Kidney (tissue), 22 donors: ENCODE measurements at places on chromosomes 4 and X. TPM values are rescaled to one million over a fixed set of nuclear protein-coding genes. Genes with fewer than 3 reads are reported as not detected.

The ZNF630 gene
- total RNA-seq, result 3.3 TPM

The DMD gene
- 17.9 TPM for total RNA-seq

The PLP1 gene
- 2.4 TPM for total RNA-seq

The RXFP1 gene
- 1.4 TPM for total RNA-seq

The CSAG2 gene
- not detected for total RNA-seq

The FDCSP gene
- 0.50 TPM for total RNA-seq

The CXCL9 gene
- total RNA-seq, result 1.4 TPM

GRCh38 chr4:186650401-186651180, 73.1 kb downstream of the FAT1 start:
- H3K27ac ChIP-seq, result no peak overlapping the region
- H3K4me3 ChIP-seq, result no peak overlapping the region
- no peaks in the 10 kb centered on the region for H3K27me3 ChIP-seq
- no peak for DNase-seq
- H3K36me3 ChIP-seq, result peaks cover 3% of the 10 kb centered on the region

DNA sequence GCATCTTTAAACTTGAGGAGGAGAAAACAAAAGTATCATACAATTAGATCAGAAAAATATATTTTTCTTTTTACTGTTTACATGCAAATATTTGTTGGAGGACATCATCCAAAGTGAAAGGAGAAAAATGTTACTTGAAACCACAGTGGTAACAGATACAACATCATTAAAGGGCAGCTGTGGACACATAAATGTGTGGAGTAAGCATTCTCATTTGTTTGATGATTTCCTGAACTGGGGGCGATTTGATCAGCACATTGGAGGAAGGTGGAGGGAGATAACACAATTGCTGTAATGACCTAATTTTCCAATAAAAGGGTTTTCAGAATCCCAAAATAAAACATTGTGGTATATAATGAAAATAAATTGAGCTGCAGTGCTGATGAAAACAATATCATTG, 314.5 kb upstream of the HS3ST1 start:
- no peak overlapping the region for H3K4me3 ChIP-seq
- no peaks in the 10 kb centered on the region for H3K4me1 ChIP-seq
- DNase-seq, result no peak
- no peaks in the 10 kb centered on the region for H3K36me3 ChIP-seq
- H3K27me3 ChIP-seq, result no peaks in the 10 kb centered on the region

DNA sequence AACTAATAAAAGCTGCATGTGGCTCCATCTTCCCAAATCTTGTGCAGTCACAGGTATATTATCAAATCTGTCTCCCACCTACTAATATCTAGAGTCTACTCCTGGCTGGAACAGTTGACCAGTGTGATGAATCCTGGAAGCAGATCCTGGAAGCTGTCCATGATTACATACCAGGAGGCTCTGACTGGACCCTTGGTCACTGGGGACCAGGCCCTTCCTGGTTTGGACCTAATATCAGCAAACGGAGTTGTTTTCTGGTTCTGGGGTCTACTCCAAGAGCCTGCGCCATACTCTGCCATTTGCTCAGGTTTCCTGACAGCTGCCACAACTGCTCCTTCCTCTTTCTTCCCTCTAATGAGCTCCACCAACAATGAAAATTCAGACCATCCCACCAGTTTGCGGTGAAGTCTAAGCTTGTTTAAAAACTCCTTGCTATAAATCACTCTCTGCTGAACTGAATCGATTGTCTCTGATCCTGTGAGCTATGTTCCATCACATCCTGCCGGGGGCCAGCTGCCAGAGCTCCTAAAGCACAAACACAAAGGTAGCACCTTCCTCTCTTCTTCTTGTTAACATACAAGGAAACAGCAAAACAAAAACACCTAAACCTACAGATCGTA, 114.2 kb downstream of the PALLD start:
- no peaks in the 10 kb centered on the region for H3K4me1 ChIP-seq
- no peak overlapping the region for H3K4me3 ChIP-seq
- no peaks in the 10 kb centered on the region for H3K27me3 ChIP-seq
- DNase-seq, result no peak
- no peaks in the 10 kb centered on the region for H3K36me3 ChIP-seq

- H3K4me3 ChIP-seq, result no peak overlapping the region
- H3K4me1 ChIP-seq, result no peaks in the 10 kb centered on the region
- no peaks in the 10 kb centered on the region for H3K36me3 ChIP-seq
- H3K27ac ChIP-seq, result no peak overlapping the region
- no peak for DNase-seq
Measured at GRCh38 chr4:32340591-32340990, 1620.4 kb downstream of the PCDH7 start.

- no peak overlapping the region for H3K27ac ChIP-seq
- H3K36me3 ChIP-seq, result no peaks in the 10 kb centered on the region
- H3K27me3 ChIP-seq, result peaks cover 10% of the 10 kb centered on the region
Measured at GRCh38 chrX:15908603-15909290, 54.1 kb upstream of the AP1S2 start.

GRCh38 chrX:125398959-125399440, 79.3 kb downstream of the TEX13C start:
- H3K27ac ChIP-seq, result no peak overlapping the region
- H3K27me3 ChIP-seq, result no peaks in the 10 kb centered on the region
- H3K4me1 ChIP-seq, result no peaks in the 10 kb centered on the region
- no peak for DNase-seq

DNA sequence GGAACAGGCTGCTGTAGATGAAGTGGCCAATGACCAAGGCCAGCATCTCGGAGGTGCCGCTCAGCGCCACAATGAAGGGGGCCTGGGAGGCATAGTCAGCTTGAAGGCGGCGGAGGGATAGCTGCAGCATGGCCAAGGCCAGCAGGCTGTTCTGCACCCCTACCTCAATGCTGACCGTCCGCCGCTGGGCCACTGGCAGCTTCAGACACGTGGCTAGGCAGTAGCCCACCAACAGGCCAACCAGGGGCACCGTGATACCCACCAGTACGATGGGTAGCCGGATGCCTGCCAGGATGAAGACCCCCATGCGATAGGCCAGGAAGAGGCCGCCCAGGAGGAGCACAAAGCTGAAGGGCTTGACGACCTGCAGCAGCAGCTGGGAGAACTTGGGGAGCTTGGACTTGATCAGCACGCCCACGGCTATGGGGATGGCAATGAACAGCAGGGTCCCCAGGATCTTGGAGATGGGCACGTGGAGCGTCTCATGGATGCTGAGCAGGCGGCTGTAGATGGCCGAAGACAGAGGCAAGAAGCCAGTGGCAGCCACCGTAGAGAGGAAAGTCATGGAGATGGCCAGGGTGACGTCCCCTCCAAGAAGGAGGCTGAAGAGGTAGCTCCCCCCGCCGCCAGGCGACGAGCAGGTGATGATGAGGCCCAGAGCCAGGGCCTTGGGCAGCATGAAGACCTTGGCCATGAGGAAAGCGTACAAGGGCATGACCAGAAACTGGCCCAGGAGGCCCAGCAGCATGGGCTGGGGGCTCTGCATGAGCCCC, 1.3 kb upstream of the UBL4A start:
- no peak overlapping the region for H3K27ac ChIP-seq
- no peak for DNase-seq
- no peaks in the 10 kb centered on the region for H3K27me3 ChIP-seq
- peaks cover 3% of the 10 kb centered on the region for H3K36me3 ChIP-seq

DNA sequence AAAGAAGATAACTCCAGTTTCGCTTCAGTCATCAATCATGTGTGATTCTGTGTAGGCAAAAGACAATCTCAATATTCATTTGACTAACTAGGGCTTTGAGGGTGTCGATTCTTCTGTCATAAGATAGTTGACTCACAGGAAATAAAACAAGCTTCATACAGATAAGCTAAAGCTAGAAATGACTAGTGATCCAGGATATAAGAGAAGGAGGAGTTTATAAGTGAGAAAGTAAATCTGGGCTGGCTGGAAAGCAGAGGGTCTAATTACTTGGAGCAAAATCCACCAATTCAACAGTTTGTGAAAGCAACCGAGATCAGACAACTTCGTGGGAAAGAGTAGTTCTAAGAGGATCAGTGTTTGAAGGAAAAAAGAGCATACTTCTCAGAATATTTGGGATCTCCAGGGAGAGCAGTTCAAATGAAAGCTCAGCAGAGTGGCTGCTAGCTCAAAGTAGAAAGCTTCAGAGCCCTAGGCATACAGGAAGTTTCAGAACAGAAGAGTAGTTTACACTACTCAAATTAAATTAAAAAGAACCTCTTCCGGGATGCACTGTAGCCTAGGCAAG, 429.3 kb downstream of the INPP4B start:
- H3K27ac ChIP-seq, result no peak overlapping the region
- H3K4me1 ChIP-seq, result no peaks in the 10 kb centered on the region
- no peaks in the 10 kb centered on the region for H3K27me3 ChIP-seq
- no peak for DNase-seq

- H3K27ac ChIP-seq, result no peak overlapping the region
- H3K4me3 ChIP-seq, result no peak overlapping the region
- H3K27me3 ChIP-seq, result no peaks in the 10 kb centered on the region
- no peaks in the 10 kb centered on the region for H3K36me3 ChIP-seq
Measured at GRCh38 chr4:182809417-182810102, 107.6 kb downstream of the DCTD start.

GRCh38 chr4:4217113-4217512, 9.6 kb downstream of the OTOP1 start:
- H3K4me3 ChIP-seq, result no peak overlapping the region
- no peaks in the 10 kb centered on the region for H3K4me1 ChIP-seq
- no peaks in the 10 kb centered on the region for H3K27me3 ChIP-seq
- no peaks in the 10 kb centered on the region for H3K36me3 ChIP-seq

GRCh38 chrX:3449287-3449686, 102.8 kb upstream of the MXRA5 start:
- no peaks in the 10 kb centered on the region for H3K4me1 ChIP-seq
- DNase-seq, result no peak
- H3K4me3 ChIP-seq, result no peak overlapping the region
- no peaks in the 10 kb centered on the region for H3K36me3 ChIP-seq
- no peaks in the 10 kb centered on the region for H3K27me3 ChIP-seq

- no peak for DNase-seq
- H3K4me1 ChIP-seq, result no peaks in the 10 kb centered on the region
- no peak overlapping the region for H3K4me3 ChIP-seq
- no peak overlapping the region for H3K27ac ChIP-seq
Measured at GRCh38 chr4:108034565-108034964, 44.9 kb downstream of the HADH start.

GRCh38 chrX:70508296-70508911, 63.8 kb downstream of the DLG3 start:
- no peaks in the 10 kb centered on the region for H3K4me1 ChIP-seq
- H3K4me3 ChIP-seq, result no peak overlapping the region
- no peak overlapping the region for H3K27ac ChIP-seq
- H3K36me3 ChIP-seq, result no peaks in the 10 kb centered on the region
- no peaks in the 10 kb centered on the region for H3K27me3 ChIP-seq

GRCh38 chrX:34656467-34656841, 631 bp downstream of the TMEM47 start:
- no peaks in the 10 kb centered on the region for H3K4me1 ChIP-seq
- H3K36me3 ChIP-seq, result no peaks in the 10 kb centered on the region
- H3K27me3 ChIP-seq, result peaks cover 2% of the 10 kb centered on the region

GRCh38 chrX:39144956-39145355, 343.7 kb downstream of the MID1IP1 start:
- no peaks in the 10 kb centered on the region for H3K36me3 ChIP-seq
- no peaks in the 10 kb centered on the region for H3K4me1 ChIP-seq
- H3K27me3 ChIP-seq, result peaks cover 5% of the 10 kb centered on the region
- DNase-seq, result no peak

DNA sequence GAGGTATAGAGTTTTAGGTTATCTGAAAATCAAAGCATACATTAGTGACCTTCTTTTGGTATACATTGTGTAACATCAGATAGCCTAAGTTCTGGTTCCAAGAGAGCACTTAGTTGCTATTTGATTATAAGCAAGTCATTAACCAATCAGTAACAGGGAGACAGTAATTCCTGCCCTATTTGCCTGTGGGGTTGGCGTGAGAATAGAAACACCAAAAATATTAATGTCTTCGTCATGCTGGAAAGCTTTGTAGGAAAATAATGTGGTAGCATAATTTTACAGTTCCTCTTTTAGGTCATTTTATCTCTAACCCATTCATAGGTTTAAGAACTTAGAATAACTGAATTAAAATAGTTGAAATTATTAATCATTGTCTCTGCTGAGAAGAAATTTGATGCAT, 37.8 kb downstream of the NPNT start:
- H3K4me1 ChIP-seq, result peaks cover 4% of the 10 kb centered on the region
- no peaks in the 10 kb centered on the region for H3K27me3 ChIP-seq
- no peaks in the 10 kb centered on the region for H3K36me3 ChIP-seq
- H3K4me3 ChIP-seq, result no peak overlapping the region

- H3K4me3 ChIP-seq, result no peak overlapping the region
- no peaks in the 10 kb centered on the region for H3K4me1 ChIP-seq
- H3K27ac ChIP-seq, result no peak overlapping the region
- no peak for DNase-seq
Measured at GRCh38 chrX:45740291-45740690, 539.6 kb upstream of the DIPK2B start.

- H3K4me3 ChIP-seq, result no peak overlapping the region
- H3K27ac ChIP-seq, result no peak overlapping the region
- H3K27me3 ChIP-seq, result no peaks in the 10 kb centered on the region
- no peaks in the 10 kb centered on the region for H3K36me3 ChIP-seq
- DNase-seq, result no peak
- no peaks in the 10 kb centered on the region for H3K4me1 ChIP-seq
Measured at GRCh38 chr4:140113653-140114052, 40.3 kb downstream of the MAML3 start.

- H3K36me3 ChIP-seq, result no peaks in the 10 kb centered on the region
- DNase-seq, result no peak
- H3K4me3 ChIP-seq, result no peak overlapping the region
- no peaks in the 10 kb centered on the region for H3K4me1 ChIP-seq
- H3K27ac ChIP-seq, result no peak overlapping the region
Measured at GRCh38 chrX:70525733-70526132, 81.1 kb downstream of the DLG3 start.

DNA sequence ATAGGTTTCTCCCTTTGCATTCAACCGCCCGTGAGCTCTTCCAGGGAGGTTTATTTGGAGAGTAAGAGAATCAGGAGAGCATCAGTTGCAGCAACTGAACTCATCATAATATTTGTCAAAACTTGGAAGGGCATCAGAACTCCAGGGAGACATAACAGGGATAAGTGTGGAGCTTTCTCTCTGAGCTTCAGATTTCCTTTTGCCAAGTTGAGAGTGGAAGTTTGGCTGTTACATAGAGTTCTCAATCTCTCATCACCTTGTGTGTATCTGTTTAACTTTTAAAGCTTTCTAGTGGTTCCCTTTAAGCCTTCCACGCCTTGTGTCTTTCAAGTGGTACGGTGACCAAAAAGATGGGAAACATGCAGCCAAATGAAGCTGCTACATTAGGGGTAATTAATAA, 18.8 kb downstream of the BMP3 start:
- no peaks in the 10 kb centered on the region for H3K27me3 ChIP-seq
- H3K4me3 ChIP-seq, result no peak overlapping the region
- H3K4me1 ChIP-seq, result no peaks in the 10 kb centered on the region
- no peak for DNase-seq

GRCh38 chr4:55568905-55569504, 22.3 kb upstream of the CLOCK start:
- H3K36me3 ChIP-seq, result no peaks in the 10 kb centered on the region
- no peak overlapping the region for H3K4me3 ChIP-seq
- no peak overlapping the region for H3K27ac ChIP-seq
- no peaks in the 10 kb centered on the region for H3K27me3 ChIP-seq
- no peak for DNase-seq

GRCh38 chr4:152540293-152540674, 4.4 kb upstream of the FBXW7 start:
- no peak for DNase-seq
- no peaks in the 10 kb centered on the region for H3K27me3 ChIP-seq
- H3K4me1 ChIP-seq, result peaks cover 11% of the 10 kb centered on the region
- H3K27ac ChIP-seq, result no peak overlapping the region
- no peak overlapping the region for H3K4me3 ChIP-seq
- no peaks in the 10 kb centered on the region for H3K36me3 ChIP-seq
